ENCODE measurements at places on chromosomes 5 and 9. TPM values are rescaled to one million over a fixed set of nuclear protein-coding genes. Genes with fewer than 3 reads are reported as not detected.

DNA sequence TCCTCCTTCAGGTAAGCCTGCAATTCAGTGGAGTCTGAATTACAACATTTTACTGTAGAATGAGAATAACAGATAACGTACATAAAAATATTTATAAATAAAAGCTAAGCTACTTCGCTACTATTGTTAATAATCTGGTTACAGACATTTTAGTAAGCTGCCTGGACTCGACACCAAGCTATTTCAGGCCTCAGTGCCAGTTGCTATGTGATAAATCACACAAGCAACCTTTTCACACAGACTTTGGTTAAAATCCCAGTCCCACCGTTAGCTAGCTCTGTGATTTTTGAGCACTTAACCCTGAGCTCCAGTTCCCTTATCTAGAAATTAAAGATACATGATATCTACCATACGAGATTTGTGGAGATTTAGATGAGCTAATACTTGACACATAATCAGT is 99.9 kb downstream of the RFK start:
- H3K36me3 ChIP-seq, result no peaks in the 10 kb centered on the region
- H3K4me3 ChIP-seq, result no peak overlapping the region
- peaks cover 17% of the 10 kb centered on the region for H3K4me1 ChIP-seq
- no peak for DNase-seq

The AJM1 gene
- 1.6 TPM for total RNA-seq

The SLC9A3 gene
- total RNA-seq, result 3.8 TPM

DNA sequence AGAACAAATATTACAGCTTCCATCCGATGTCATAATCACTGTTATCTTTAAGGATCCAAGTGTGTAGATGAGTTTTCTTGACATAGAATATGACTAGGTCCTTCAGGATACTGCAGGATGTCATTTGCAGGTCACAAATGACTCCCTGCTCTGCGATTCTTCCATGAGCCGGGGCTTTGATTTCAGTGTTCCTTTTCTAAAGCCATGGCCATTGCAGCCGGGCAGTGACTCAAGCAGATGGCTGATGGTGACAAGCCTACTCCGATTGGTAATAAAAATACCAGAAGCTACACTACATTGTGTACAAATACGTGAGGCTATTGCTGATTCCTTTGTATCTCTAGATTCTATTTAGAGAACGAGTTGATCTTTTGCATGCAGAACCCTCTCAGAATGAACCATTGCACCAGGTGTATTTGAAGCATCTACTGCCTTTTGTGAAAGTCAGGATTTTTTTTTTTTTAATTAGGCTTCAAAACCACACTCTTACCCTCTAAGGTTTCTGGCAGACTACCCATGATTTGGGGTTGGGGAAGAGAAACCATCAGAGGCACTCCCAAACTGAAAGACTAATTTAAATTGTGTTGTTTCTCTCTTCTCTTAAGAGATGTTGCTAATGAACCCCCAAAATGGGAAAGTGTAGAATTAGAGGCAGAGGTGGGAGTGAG is 271.0 kb upstream of the ADRA1B start:
- no peak overlapping the region for H3K4me3 ChIP-seq
- DNase-seq, result no peak
- H3K27me3 ChIP-seq, result no peaks in the 10 kb centered on the region
- H3K4me1 ChIP-seq, result no peaks in the 10 kb centered on the region
- H3K27ac ChIP-seq, result no peak overlapping the region

The C9orf153 gene
- total RNA-seq, result not detected

DNA sequence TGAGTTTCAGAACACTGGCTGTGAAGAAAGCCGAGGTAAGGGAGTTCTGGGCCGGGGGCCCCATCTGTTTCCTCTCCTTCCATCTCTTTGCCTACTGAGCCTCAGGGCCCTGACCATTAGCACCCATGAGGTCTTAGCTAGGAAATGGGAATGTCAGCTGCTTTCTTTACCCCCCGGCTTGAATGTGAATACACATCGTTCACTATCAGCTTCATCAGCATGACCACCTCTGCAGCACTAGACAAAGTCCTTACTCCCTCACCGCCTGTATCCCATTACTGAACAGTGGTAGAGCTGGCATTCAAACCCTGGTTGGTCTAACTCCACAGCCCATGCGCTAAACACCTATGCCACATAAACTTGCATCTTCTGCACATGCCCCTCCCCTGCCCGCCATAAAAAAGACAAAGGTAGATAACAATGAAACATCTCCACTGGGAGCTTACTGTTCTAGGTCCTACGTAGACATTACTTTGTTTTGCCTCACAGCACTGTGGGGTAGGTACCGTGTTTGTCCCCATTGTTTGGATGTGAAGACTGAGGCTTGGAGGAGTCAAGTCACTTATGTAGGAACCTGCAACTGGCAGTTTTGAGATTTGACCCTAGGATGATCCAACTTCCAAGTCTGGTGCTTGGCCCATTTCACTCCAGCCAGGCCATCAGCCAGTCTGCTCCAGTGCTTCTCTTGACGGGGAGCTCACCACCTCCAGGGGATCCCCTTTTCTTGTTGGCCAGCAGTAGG is 93.3 kb downstream of the AMBP start:
- H3K27me3 ChIP-seq, result no peaks in the 10 kb centered on the region
- peaks cover 3% of the 10 kb centered on the region for H3K4me1 ChIP-seq
- H3K27ac ChIP-seq, result no peak overlapping the region
- H3K36me3 ChIP-seq, result peaks cover 7% of the 10 kb centered on the region
- DNase-seq, result no peak
- no peak overlapping the region for H3K4me3 ChIP-seq

- no peak for DNase-seq
- peaks cover 21% of the 10 kb centered on the region for H3K4me1 ChIP-seq
- no peak overlapping the region for H3K27ac ChIP-seq
- H3K36me3 ChIP-seq, result no peaks in the 10 kb centered on the region
Measured at GRCh38 chr5:107373549-107374263, 297.0 kb downstream of the EFNA5 start.

The GCNT1 gene
- 4.0 TPM for total RNA-seq

DNA sequence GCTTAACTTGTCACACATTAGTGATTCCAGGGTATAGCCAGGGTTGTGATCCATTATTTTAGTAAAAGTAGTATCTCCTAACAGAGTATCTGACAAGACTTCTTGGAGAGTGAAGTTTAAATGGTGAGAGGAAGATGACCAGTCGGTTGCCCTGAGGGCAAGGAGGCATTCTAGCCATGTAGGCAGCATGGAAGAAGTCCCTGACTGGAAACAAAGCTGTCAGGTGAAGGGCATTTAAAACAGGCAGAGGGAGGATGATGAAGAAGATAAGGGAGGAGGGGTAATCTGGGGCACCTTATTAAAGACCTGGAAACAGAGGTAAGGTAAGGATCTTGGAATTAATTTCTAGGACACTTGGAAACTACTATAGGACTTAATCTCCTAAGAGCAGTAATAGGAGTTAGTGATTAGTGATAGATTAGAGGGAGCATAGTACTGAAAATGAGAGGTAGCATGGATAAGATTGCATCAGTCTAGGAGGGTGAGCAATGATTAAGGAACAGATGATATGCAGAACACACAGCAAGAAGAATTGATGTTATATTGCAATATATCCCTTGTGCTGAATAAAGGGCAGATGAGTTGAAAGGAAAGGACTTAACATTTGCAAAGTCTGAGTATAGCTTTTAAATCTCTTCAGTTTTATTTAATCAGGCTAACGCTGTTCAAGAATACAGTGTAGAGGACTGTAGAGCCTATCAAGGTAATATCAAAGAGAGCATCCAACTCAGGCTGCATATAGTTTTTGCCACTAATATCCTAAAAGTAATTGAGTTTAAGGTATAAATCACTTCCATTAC is 9.6 kb downstream of the KIF2A start:
- H3K36me3 ChIP-seq, result no peaks in the 10 kb centered on the region
- H3K4me1 ChIP-seq, result peaks cover 10% of the 10 kb centered on the region
- DNase-seq, result no peak
- no peak overlapping the region for H3K4me3 ChIP-seq
- no peak overlapping the region for H3K27ac ChIP-seq
- no peaks in the 10 kb centered on the region for H3K27me3 ChIP-seq

The PAEP gene
- not detected for total RNA-seq

DNA sequence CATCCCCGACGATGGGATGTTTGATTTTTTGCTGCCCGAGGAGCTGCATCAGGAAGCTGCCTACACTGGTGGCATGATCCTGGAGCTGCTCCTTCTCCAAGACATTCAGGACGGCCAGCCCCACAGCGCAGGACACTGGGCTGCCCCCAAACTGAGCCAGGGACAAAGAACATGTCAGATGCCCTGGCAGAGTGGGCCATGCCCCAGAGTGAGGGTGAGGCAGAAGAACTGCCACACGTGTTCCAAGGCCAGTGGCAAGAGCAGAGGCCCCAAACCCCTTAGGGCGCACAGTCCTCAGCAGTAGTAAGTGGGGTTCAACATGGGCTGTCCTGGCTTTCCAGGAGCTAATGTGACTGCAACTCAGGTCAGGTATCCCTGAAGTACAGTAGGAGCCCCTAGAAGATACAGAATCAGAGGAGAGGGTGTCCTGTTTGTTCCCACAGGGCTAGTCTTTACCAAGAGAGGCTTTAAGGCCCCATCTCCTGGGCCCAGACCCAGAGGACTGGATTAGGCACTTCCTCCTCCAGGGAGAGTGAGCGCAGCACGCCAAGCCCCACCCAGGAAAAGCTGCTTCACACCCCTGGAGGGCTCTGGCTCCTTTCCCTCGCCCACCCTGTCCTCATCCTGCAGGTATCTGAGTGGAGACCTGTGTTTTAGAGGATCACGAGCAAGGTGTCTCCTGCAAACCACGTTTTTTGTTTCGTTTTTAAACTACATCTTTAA is 11.1 kb downstream of the HNRNPAB start:
- H3K4me3 ChIP-seq, result no peak overlapping the region
- H3K27me3 ChIP-seq, result no peaks in the 10 kb centered on the region
- H3K4me1 ChIP-seq, result peaks cover 3% of the 10 kb centered on the region
- H3K27ac ChIP-seq, result no peak overlapping the region

DNA sequence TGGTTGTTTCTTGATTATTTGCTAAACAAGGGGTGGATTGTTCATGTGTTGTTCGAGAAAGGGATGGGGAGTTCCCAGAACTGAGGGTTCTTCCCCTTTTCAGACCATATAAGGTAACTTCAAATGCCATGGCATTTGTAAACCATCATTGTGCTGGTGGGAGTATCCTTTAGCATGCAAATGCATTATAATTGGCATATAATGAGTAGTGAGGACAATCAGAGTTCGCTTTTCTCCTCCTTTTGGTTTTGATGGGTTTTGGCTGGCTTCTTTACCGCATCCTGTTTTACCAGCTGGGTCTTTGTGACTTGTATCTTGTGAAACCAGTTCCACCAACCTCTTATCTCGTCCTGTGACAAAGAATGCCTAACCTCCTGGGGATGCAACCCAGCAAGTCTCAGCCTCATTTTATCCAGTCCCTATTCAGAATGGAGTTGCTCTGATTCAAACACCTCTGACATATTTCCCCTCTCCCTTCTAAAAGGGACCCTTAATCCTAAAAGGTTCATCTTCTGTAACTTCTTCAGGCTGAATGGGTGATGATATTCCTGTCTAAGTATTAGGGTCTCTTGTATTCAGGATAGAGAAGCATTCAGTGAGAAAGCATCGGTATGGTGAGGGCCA is 8.7 kb upstream of the FBN2 start:
- H3K4me1 ChIP-seq, result no peaks in the 10 kb centered on the region
- DNase-seq, result no peak
- H3K27me3 ChIP-seq, result no peaks in the 10 kb centered on the region

The SLC36A1 gene
- 8.8 TPM for total RNA-seq

The LAMC3 gene
- total RNA-seq, result 5.4 TPM

- H3K4me1 ChIP-seq, result peaks cover 21% of the 10 kb centered on the region
- no peak overlapping the region for H3K4me3 ChIP-seq
- H3K36me3 ChIP-seq, result no peaks in the 10 kb centered on the region
Measured at GRCh38 chr5:180873615-180874520, 12.8 kb upstream of the ZFP62 start.

The SLC45A2 gene
- 2.1 TPM for total RNA-seq

DNA sequence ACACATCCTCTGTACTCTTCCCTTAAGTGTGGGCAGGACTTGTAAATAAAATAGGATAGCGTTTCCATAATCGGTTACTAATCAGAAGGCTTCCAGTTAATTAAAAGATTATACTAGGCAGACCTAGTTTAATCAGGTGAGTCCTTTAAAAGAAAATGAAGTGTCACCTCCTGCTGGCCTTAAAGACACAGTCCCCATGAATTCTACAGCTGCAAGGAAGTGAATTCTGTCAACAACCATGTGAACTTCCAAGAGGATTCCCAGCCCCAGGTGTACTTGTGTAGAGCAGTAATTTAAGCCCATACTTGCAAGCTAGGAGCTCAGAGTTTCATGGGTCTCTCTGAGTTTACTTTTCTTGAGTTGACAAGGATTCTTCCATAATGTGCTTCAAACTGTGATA is 918.3 kb downstream of the DTWD2 start:
- H3K4me1 ChIP-seq, result no peaks in the 10 kb centered on the region
- H3K36me3 ChIP-seq, result no peaks in the 10 kb centered on the region
- no peak overlapping the region for H3K4me3 ChIP-seq
- no peak overlapping the region for H3K27ac ChIP-seq
- DNase-seq, result no peak
- H3K27me3 ChIP-seq, result no peaks in the 10 kb centered on the region

DNA sequence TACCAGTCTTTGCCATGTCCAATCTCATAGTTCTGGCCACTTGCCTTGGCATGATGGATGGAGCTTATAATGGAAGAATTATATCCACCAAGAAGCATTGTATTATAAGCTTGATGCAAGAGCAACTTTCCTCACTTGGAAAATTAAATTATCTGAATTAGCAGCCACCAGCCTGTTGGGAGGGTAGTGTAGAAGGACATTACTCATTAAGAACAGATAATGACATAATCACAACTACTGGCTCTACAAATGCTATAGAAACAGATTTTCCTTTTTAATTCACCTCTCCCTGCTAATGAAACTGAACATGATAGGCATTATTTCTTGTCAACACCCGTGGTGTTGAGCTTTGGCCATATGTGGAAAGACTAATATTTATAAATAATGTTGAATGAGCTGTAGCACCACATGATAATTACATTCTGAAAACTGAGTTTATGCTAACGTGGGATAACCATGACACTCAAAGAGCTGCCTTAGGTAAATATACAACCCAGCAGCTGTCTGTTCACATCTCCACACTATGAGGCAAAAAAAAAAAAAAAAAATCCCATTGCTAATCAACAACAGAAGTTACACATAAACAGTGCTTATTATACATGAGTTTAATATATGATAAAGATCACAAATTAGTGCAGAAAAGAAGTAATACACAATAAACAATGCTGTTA is 48.1 kb upstream of the NR4A3 start:
- no peak for DNase-seq
- no peak overlapping the region for H3K4me3 ChIP-seq
- H3K27ac ChIP-seq, result no peak overlapping the region
- H3K27me3 ChIP-seq, result no peaks in the 10 kb centered on the region

GRCh38 chr9:75935591-75935990 is 45.1 kb downstream of the PCSK5 start:
- no peak for DNase-seq
- H3K4me1 ChIP-seq, result no peaks in the 10 kb centered on the region
- H3K4me3 ChIP-seq, result no peak overlapping the region
- no peak overlapping the region for H3K27ac ChIP-seq
- no peaks in the 10 kb centered on the region for H3K27me3 ChIP-seq

The CXCL14 gene
- total RNA-seq, result 288 TPM

The ADAMTS6 gene
- 2.3 TPM for total RNA-seq

The AQP7 gene
- 18.0 TPM for total RNA-seq
